ENCODE measurements at places on chromosomes 1 and 21. TPM values are rescaled to one million over a fixed set of nuclear protein-coding genes. Genes with fewer than 3 reads are reported as not detected.

The LMOD1 gene
- not detected for total RNA-seq

The TAL1 gene
- 0.69 TPM for total RNA-seq

The RNU1-4 gene
- under 0.01 TPM for total RNA-seq

The OPTC gene
- total RNA-seq: not detected

The HMGCL gene
- total RNA-seq: 38.5 TPM

- DNase-seq: no peak
Observed at GRCh38 chr1:84846387-84846786, 46.6 kb downstream of the LPAR3 start.

- no peak for DNase-seq
Observed at GRCh38 chr1:118201524-118201923, 16.5 kb upstream of the SPAG17 start.

GRCh38 chr1:37394574-37395464 lies 79.6 kb upstream of the ZC3H12A start:
- DNase-seq: no peak

DNA sequence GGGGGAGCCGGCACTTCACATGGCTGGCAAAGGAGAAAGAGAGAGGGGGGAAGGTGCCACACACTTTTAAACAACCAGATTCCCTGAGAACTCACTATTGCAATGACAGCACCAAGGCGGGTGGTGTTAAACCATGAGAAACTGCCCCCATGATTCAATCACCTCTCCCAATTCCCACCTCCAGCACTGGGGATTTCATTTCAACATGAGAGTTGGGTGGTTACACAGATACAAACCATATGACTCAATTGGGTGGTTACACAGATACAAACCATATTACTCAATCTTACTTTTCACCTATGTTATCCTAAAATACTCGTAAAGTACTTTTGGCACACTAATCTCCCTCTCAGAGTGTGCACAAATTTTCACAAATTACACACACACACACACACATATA lies 1097.5 kb upstream of the TMPRSS15 start:
- no peak for DNase-seq

DNA sequence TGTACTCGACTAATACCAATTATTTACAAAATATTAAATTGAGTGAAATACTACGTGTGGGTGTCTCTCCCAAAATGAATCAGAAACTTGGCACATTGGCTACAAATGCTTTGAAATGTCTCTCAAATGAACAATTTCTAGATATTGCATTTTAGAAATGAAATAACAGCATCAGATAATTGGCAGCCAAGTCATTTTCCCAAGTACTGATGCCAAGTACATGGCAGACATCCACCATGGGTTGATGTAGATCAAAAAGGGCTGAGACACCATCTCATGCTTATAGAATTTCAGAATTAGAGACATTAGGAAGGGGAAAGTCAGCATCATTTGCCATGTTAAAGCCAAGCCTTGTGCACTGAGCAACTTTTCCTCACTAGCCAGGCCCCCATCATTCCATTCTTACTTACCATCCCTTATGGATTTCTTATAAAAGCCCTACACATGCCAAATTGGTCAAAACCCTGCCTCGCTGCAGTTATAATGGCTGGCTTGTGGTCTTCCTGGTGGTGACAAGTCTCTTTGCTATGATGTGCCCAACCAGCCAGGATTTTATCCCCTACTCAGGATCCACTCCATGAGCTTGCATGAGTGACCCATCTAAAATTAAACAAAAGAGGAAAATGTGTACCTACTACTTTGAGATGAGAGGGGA lies 73.1 kb downstream of the GREM2 start:
- DNase-seq: no peak

DNA sequence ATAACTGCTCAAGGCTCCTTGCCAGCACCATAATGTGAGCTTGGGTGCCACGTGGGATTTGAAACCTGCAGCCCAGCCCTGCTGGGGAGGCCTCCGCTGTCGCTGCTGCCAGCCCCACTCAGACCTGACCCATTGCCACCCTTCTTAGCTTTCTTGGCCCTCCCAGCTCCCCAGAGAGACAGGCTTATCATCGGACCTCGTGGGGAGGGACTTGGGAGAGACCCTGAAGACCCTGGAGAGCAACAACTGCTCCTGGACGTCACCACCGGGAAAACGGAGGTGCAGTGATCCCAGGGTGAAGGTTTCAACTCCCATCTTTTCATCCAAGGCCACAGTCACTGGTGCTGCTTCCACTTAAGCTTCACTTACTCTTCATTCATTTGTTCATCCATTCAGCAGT lies 596.1 kb downstream of the PTPRU start:
- no peak for DNase-seq

- DNase-seq: no peak
Observed at GRCh38 chr1:32898056-32898455, 3.1 kb downstream of the TMEM54 start.

DNA sequence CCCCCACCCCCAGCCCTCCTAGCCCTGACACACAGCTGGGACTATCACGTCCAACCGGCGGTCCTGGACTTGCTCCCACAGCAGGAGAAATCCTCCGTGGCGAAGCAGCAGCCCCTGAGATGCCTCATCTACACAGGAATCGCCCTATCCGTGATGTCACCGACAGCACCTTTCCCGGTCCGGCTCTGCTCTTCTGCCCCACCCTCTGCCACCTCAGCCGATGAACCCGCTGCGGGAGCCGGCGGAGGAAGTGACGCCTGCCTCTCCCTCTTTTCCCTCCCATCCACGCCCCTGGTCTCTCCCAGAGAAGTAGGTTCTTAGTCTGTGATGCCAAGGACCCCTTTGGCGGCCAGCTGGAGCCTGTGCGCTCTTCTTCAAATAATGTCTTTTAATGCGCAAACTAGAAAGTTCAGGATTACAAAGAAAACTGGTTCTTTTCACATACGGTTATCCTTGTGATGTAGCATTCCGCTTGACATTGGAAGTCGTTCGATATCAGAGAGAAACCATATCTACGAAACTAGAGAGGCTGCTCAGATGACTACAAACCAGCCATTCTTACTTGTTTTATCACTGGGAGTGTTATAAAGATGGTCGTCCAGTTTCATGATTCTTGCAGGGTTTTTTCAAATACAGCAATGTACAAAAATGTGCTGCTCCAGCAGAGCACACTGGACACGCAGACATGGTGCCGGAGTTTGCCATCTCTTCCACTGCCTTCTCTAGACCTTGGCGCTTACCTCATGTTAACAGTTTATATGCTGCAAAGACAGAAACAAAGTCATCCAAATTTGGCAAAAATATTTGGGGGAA lies 120.3 kb downstream of the PPIAL4G start:
- DNase-seq: no peak

- no peak for DNase-seq
Observed at GRCh38 chr1:10728595-10729410, 67.6 kb downstream of the CASZ1 start.

GRCh38 chr1:236128646-236129178 lies 13.6 kb upstream of the GPR137B start:
- no peak for DNase-seq

GRCh38 chr1:155011437-155012025 lies 8.9 kb downstream of the ZBTB7B start:
- DNase-seq: no peak

DNA sequence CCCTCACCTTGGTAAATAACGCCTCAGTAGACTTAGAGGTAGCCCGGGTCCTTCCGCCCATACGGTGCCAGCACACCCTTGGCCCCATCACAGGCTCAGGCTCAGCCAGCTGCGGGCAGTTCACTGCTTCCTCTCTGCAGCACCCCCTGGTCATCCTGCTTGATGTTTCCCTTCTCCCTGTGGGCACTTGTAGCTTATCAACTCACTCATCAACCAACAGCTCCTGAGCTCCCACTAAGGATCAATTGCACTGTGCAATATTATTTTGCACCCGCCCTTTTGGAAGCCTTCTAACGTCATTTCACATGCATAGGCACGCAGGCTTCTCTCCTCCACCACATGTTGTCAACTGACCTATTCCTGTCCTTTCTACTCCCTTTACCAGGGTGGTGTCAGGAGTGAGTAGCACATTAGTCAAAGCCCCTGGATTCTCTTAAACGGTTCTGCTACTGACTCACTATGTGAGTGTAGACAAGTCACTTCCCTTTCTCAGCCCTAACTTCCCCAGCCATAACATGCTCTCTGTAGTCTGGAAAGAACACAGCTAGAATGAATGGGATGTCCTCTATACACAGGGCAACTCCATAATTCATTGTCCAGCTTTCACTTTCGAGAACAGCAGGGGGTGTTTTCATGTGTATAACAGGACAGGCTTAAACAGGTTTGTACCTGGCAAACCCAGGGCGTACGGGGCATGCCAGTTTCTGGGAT lies 47.1 kb upstream of the IRF2BP2 start:
- peak; percentile 89 for DNase-seq

DNA sequence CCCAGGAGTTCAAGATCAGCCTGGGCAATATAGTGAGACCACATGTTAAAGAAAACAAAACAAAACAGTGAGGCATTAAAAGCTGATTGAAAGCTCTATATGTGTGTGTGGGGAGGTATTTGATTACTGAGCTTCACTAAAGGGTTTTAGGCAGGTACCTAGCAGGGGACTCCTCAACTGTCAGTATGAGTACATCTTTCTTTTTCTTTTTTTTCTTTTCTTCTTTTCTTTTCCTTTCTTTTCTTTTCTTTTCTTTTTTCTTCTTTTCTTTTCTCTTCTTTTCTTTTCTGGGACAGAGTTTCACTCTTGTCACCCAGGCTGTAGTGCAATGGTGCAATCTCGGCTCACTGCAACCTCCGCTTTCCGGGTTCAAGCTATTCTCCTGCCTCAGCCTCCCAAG lies 8.5 kb upstream of the MYCL start:
- no peak for DNase-seq

GRCh38 chr1:33088119-33088906 lies 7.4 kb downstream of the AZIN2 start:
- no peak for DNase-seq
